ENCODE measurements at places on chromosomes 4 and X.

- DNase-seq, result no peak
These were observed 430.6 kb downstream of the DTHD1 start for GRCh38 chr4:36712013-36712412.

- no peak for DNase-seq
These were observed 737.7 kb downstream of the NLGN4X start for GRCh38 chrX:5490786-5491563.

DNA sequence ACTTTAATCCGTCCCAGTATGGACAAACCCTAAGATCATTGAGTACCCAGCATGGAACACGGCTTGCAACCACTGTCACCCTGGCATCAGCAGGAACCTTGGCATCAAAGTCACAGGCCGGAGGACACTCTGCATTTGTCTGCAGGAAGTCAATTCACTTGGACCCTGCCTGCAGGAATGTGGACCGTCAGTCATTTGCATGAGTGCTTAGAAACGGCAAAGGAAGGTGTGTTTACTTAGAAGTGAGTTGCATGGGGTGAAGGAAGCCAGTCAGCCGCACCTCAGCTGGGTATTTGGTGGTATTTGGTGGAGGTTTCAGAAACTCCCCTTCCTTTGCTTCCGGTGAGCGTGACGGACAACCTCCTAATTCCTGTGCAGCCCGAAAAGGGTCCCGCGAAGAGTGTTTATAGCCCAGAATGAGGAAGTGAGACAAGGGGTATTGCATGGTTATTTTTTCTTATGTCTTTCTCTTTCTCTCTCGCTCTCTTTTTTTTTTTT, 15.5 kb downstream of the P2RY8 start:
- DNase-seq, result no peak

DNA sequence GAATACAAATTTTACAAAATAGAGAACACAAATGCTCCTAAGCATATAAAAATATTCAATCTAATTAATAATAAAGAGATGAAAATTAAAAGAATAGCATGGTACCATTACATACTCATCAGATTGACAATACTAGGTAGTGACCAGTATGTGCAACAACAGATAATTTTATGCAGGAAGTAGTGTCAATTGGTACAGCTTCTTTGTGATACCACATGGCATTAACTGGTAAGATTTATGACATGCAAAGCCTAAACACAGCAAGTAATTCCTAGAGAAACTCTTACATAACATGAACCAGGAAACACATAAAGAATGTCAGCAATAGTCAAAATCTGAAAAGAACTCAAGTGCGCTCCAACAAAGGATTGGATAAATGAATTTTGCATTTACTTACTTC, 26.3 kb downstream of the CXCL2 start:
- DNase-seq, result no peak

DNA sequence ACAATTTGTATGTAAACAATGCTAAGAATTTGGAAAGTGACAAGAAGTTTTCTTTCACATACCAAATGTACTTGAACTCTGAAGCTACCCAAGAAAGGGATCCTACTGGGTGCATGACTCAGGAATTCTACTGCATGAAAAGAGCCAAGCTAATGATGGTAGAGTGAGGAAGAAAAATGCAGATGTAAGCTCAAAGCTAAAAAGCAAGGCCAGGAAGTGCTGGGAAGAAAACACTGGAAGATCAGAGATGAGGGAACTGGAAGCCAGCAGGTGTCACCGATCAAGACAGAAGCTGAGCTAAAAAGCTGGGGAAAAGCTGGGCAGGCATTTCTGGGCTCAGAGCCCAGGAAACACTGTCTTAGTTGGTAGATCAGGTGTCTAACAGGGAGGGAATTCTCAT, 449.1 kb downstream of the NKX6-1 start:
- no peak for DNase-seq

DNA sequence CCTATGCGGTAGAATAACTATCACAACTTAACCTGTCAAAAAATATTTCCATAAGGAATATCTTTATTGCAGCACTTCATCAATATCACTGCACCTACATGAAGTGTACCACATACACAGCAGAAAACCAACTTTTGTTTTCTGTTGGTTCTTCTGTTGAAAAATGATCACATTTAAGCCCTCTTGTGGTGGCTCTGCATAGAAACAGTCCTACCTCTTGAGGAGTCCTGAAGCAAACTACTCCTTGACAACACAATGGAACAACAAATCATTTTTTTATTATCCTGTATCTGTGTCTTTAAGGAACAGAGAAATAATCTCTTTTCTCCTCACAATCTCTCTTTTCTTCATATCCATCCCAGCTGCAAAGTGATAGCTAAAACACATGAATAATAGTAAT, 39.8 kb upstream of the ATOH1 start:
- no peak for DNase-seq

Measured in amniotic stem cell (primary cell).